Activated CD4-positive, alpha-beta memory T cell treated with anti-CD3 and anti-CD28 coated beads for 36 hours (primary cell): ENCODE measurements at places on chromosomes 1 and 21.

- no peak overlapping the region for H3K27ac ChIP-seq
- H3K4me1 ChIP-seq, result peaks cover 9% of the 10 kb centered on the region
- peak; percentile 47 for DNase-seq
- H3K36me3 ChIP-seq, result no peaks in the 10 kb centered on the region
- H3K27me3 ChIP-seq, result peaks cover 46% of the 10 kb centered on the region
- peak overlapping the region; percentile 63 for H3K4me3 ChIP-seq
Measured at GRCh38 chr1:207959141-207959825, 48.4 kb upstream of the CD34 start.

- no peaks in the 10 kb centered on the region for H3K27me3 ChIP-seq
- no peak overlapping the region for H3K4me3 ChIP-seq
- no peaks in the 10 kb centered on the region for H3K4me1 ChIP-seq
- H3K36me3 ChIP-seq, result no peaks in the 10 kb centered on the region
- H3K27ac ChIP-seq, result no peak overlapping the region
Measured at GRCh38 chr21:19268686-19269085, 865.1 kb upstream of the TMPRSS15 start.

- peaks cover 61% of the 10 kb centered on the region for H3K4me1 ChIP-seq
- H3K36me3 ChIP-seq, result peaks cover 48% of the 10 kb centered on the region
- H3K4me3 ChIP-seq, result peak overlapping the region; percentile 97
- H3K27ac ChIP-seq, result peak overlapping the region; percentile 99
- H3K27me3 ChIP-seq, result peaks cover 2% of the 10 kb centered on the region
Measured at GRCh38 chr1:212035835-212036605, 472 bp downstream of the DTL start.

DNA sequence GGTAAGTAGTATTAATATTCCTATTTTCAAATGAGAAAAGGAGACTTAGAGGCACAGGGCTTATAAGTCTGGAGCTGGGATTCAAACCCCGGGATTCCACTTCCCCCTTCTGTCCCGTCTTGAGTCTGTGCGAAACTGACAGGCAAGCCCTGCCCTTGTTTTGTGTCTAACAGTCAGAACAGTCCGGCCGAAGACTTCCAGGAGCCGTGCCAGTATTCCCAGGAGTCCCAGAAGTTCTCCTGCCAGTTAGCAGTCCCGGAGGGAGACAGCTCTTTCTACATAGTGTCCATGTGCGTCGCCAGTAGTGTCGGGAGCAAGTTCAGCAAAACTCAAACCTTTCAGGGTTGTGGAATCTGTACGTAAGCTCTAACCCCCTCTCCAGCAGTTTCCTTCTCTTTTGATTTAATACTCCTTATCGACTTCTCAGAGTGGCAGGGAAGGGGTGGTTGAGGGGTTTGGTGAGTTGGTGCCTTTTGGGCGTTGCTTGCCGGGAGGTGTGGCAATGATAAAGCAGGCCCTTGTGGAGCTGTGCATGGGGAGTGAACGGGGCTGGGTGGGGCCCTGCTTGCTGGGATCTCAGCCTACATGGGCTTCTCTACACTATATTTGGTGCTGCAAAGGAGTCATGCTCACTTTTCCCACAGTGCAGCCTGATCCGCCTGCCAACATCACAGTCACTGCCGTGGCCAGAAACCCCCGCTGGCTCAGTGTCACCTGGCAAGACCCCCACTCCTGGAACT, 29.4 kb downstream of the IL6R start:
- H3K4me1 ChIP-seq, result peaks cover 51% of the 10 kb centered on the region
- no peak overlapping the region for H3K27ac ChIP-seq
- DNase-seq, result no peak
- H3K36me3 ChIP-seq, result peaks cover 43% of the 10 kb centered on the region

DNA sequence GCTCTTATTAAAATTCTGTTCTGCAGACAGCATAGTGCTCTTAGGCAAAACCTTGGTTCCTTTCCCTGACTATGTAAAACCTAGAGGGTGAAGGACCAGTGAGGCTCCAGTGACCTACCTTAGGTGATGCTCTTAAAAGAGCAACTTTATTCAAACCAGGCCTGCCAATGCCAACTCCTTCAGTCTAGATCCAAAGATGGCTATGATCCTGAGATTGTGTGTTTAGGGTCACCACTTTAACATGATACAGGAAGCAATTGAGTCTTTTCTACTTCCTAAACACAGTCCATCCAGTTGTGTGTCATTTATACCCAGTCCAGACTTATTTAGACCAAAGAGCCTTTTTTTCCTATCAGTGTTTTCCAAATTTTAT, 10.8 kb downstream of the MCL1 start:
- peak overlapping the region; percentile 69 for H3K4me3 ChIP-seq
- peaks cover 93% of the 10 kb centered on the region for H3K4me1 ChIP-seq
- H3K36me3 ChIP-seq, result peaks cover 39% of the 10 kb centered on the region

DNA sequence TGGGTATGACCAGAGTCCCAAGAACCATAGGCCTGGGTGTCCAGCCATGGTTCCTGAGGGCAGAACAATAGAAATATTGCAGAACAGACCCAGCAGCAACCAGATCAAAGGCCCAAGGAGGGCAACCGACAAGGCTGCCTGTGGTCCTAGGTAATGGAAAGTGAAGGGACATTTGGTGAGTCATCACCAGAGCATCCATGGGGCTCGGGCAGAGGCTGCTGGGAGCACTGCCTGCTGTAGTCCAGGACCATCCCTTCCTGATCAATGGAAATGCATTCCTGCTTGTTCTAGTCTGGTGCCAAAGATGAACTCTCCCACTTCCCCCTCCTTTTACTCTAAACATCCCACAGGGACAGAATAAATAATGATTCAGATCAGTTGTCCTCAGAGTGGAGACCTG, 172.8 kb upstream of the CACNA1E start:
- H3K4me3 ChIP-seq, result no peak overlapping the region
- peaks cover 9% of the 10 kb centered on the region for H3K4me1 ChIP-seq
- H3K27ac ChIP-seq, result no peak overlapping the region
- no peaks in the 10 kb centered on the region for H3K36me3 ChIP-seq

DNA sequence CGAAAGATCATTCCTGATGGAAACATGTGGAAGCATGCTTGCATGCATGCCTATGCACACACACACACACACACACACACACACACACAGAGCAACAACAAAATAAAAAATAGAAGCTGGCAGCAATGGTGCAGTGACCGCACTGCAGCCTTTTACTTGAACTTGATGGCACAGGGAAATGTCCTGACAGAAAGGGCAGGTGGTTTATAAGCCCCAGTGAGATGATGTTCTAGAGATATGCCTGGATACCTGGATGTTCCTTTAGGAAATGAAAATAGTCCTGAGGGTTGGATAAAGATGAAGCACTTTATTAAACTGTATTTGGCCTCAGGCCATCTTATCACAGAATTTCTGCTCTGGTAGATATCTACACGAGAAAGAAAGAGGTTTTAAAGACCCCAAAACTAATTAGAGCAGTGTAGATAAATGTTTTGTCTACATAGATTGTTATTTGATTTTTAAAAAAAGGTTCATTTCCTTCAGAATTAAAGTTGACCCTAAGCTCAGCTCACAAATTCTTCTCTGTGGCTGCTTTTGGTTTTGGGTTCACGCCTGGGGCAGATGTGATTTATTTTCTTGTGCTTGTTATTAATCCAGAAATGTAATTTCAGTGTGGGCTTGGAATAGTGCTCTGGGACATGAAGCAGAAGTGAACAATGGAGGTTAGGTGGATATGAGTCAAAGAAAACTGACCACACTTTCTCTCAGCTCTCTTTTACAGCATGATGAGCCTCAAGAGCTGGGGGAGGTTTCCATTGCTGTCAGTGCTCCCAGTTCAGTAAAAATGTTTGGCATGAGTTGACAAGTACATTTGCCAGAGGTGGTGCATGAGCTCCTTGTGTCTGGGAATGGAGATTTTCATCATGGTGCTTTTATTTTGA, 22.9 kb downstream of the ADAM30 start:
- H3K4me3 ChIP-seq, result no peak overlapping the region
- H3K27me3 ChIP-seq, result peaks cover 17% of the 10 kb centered on the region
- DNase-seq, result no peak
- H3K36me3 ChIP-seq, result no peaks in the 10 kb centered on the region

- no peaks in the 10 kb centered on the region for H3K4me1 ChIP-seq
- no peak overlapping the region for H3K4me3 ChIP-seq
- H3K27me3 ChIP-seq, result peaks cover 33% of the 10 kb centered on the region
- DNase-seq, result no peak
- H3K27ac ChIP-seq, result no peak overlapping the region
- H3K36me3 ChIP-seq, result peaks cover 1% of the 10 kb centered on the region
Measured at GRCh38 chr1:912740-913301, 10.9 kb upstream of the SAMD11 start.

DNA sequence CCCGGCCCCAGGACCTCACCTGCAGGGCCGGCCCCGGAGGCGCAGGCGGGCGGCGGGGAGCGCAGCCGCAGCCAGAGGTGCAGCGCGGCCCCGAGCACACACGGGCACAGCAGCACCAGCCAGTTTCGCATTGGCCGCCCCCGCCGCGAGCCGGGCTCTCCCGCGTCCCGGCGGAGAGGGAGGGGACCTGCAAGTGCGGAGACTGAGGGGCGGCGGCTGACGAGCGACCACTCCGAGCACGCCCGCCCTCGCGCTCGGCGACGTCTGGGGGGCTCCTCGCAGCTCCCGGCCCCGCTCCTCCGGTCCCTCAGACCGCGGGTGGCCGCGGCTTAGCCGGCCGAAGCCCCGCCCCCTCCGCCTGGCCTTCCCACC, at the start of gene B3GALNT2:
TSS of gene B3GALNT2 (minus strand) at position 331 of the 372 bp plus-strand sequence. CDS start at position 131, 200 bp downstream.
- H3K4me1 ChIP-seq, result peaks cover 32% of the 10 kb centered on the region
- DNase-seq, result no peak
- peak within 1 kb of the TSS; percentile 89 for H3K4me3 ChIP-seq
- H3K27me3 ChIP-seq, result no peaks in the 10 kb centered on the region
- H3K36me3 ChIP-seq, result no peaks in the 10 kb centered on the region

DNA sequence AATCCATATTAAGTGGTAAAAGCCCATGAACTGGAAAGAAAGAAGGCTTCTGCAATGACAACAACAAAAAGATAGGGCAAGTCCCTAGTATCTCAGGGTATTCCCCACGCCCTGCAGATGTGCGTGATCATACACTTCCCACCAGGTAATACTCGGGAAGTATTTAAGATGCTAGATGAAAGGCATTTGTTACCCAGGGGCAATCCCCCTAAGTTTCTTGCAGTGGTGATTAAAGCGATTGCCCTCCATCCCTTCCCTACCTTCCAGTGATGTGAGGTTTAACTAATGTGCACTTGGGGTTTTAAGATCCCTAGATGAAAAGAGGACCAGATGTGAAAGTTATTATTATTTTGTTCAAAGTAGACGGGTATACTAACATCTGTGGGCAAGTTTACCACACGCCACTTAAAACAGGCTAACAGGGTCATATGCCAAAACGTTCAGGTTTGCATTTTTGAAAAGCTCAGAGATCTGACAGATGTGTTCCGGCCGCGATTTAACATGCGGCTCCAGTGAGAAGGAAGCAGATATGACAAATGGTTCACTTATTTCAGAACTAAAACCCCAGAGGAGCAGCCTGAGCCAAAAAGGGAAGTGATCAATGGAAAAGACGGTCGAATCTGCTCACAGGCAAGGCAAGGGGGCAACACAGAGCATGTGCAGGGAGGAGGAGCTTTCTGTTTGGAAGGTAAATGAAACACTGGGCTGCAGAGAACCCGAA, 17.4 kb downstream of the TIAM1 start:
- H3K4me1 ChIP-seq, result peaks cover 30% of the 10 kb centered on the region
- peaks cover 35% of the 10 kb centered on the region for H3K36me3 ChIP-seq
- peak overlapping the region; percentile 88 for H3K27ac ChIP-seq
- peak; percentile 81 for DNase-seq

GRCh38 chr1:210262167-210262896, 29.7 kb downstream of the SERTAD4 start:
- no peak overlapping the region for H3K27ac ChIP-seq
- H3K4me3 ChIP-seq, result no peak overlapping the region
- DNase-seq, result no peak
- H3K36me3 ChIP-seq, result no peaks in the 10 kb centered on the region
